ENCODE measurements at places on chromosomes 12 and 14.

- DNase-seq: no peak
Measured at GRCh38 chr12:52211716-52212585, 20.1 kb upstream of the KRT80 start.

DNA sequence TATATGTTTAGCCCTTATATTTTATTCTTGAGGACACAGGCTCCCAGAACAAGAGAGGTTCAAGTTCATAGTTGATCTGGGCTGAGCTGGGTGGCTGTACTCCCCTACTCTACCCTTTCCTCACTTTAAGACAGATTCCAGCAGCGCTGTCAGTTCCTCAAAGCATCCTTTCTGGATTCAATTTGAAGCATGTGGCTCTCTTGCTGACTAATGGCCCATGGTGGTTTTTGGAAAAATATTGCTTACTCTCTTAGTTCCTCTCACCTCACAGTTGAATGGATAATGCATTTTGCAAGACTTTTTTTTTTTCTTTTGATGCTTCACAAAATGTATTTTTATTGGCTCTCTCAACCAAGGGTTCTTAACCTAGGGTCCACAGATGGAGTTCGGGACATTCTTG is 4.1 kb downstream of the PELI2 start:
- no peak for DNase-seq

GRCh38 chr12:96107236-96107635 is 71.8 kb upstream of the LTA4H start:
- DNase-seq: no peak

GRCh38 chr14:64569138-64569631 is 19.4 kb downstream of the PPP1R36 start:
- DNase-seq: peak; percentile 14

GRCh38 chr12:46300910-46301309 is 32.1 kb upstream of the SLC38A1 start:
- peak; percentile 37 for DNase-seq

DNA sequence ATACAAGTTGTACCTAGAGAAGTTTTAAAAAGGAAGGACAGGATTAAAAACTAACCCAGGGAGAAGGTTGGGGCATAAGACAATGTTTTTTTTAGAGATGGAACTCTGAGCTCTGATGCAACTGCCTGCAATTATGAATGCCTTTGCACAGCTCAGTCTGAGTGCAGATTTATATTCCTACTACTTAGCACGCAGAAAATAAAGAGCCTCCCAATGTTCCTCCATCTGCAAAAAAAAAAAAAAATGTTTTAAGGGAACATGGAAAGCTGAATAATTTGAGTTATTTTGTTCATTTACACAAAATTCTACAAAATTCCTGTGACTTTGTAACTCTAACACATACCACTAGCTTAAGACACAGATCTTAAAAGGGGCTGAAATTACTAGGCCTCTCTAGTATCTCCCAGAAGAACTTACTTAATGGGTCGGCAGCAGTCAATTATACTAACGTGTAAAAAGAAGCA is 15.7 kb downstream of the CLIP1 start:
- DNase-seq: no peak

GRCh38 chr12:63843254-63843720 is 1.2 kb upstream of the SRGAP1 start:
- DNase-seq: no peak

- no peak for DNase-seq
Measured at GRCh38 chr12:132477017-132477702, 12.8 kb upstream of the FBRSL1 start.

DNA sequence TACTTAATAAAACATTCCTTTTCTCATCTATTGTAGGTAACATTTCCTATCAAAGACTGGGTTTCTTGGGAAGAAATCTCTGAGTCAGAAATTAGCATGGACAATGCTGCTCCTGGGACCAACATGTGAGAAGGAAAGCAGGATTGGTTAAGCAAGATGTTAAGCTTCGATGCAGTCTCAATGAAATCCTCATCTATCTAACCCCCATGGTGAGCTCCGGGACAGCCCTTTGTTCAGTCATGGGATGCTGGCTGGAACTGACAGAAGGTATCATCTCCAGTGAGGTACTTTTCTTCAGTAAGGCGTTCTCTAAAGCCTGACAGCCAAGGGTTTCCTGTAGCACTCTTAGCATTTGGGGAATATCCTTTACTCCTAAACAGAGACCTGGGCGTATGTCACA is 82.8 kb upstream of the SINHCAF start:
- DNase-seq: no peak

DNA sequence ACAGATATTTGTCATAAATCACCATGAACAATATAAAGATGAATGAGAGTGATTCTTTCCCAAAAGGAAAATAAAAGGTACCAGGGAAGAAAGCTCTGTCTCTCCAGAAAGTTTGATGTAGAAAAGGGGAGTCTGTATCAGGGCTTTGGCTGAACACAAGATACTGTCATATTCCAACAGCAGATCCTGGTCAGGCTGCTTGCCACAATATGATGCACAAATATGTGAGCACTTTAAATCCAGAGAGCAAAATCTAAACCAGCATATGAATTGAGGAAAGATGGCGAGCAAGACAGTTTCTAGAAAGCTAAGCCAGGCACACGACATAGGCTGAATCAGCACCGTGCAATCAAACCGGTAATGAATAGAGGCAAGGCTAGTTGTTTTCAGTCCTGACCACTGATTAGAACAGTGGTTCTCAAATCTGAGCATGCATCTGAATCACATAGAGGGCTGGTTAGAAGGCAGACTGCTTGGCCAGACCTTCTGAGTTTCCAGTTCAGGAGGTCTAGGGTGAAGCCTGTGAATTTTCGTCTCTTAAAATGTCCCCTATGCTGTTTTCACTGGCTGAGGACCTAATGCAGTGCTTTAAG is 60.7 kb downstream of the PLCZ1 start:
- peak; percentile 8 for DNase-seq

DNA sequence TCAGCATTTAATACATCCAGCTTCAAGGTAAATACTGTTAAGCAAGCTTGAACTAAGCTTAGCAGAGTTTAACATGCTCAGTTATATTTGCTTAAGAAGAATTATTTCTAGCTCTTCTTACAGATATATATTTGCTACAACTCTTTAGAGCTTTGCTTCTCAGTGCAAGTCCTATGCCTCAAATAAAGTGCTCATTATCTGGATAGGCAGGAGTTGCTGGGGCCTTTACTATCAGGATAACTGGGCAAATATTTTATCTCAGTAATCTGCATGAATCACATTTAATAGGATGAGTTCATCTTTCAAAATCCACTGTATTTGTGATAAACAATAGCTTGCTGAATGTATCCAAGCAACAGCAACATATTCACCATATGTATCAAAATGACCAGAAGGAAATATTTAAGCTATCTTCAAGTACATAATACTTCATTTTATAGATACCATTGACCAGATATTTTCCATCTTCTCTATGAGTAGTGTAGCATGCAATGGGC is 187.6 kb downstream of the NOVA1 start:
- no peak for DNase-seq
